Ureter (tissue), 1 donor: ENCODE measurements at places on chromosomes 2 and 18. TPM values are rescaled to one million over a fixed set of nuclear protein-coding genes. Genes with fewer than 3 reads are reported as not detected.

GRCh38 chr2:151771599-151772358 lies 37.5 kb upstream of the NEB start:
- DNase-seq = no peak

DNA sequence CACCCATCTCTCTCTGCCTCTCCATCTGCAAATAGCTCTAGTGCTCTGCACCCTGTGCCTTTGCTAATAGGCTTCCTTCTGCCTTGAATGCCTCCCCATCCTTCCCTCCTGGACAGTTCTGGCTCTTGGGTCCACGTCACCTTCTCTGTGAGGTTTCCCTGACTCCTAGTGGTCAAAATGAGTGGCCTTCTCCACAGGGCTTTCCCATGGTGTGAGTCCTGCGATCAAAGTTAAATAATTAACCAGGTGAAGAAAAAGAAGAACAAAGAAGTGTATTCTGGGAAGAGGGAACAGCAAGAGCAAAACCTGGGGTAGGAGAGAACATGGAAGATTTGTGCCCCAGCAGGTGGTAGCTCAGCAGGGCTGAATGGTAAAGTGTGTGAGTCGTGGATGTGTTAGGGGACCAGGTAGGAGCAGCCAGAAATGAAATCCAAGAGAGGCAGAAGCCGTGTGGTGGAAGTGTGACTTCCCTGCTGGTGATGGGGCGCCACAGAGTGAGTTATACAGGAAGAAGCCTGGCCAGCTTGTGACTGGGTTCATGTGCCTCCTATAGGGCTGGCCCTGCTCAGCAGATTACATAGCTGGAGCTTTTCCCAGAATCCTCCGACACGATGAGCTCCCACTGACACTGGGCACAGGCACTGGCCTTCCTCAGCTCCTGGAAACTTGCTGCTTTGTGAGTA lies 93.8 kb upstream of the LDAH start:
- DNase-seq = peak; percentile 51

DNA sequence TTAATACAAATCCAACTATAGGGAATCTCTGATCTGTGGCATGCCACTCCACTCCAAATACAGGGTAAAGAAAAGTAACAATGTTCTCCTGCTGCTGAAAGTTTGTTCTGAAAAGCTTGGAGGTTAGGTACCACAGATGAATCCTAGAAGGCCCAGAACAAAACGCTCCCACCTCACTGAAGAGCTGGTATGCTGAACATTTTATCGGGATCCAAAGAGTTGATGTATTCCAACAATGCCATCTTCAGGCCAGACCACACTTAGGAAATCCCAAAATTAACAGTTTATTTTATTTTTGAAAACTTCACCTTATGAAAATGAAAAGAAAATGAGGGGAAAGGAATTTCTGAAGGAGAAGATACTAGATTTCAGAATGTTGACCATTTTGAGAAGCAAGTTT lies 145.1 kb upstream of the CDH19 start:
- DNase-seq = no peak

- no peak for DNase-seq
Observed at GRCh38 chr18:53991805-53992204, 232.7 kb downstream of the MBD2 start.

- DNase-seq = no peak
Observed at GRCh38 chr18:57122936-57123510, 23.9 kb upstream of the BOD1L2 start.

- DNase-seq = no peak
Observed at GRCh38 chr2:236464140-236464539, 105.5 kb upstream of the ACKR3 start.

GRCh38 chr18:4836141-4836540 lies 360.9 kb downstream of the AKAIN1 start:
- no peak for DNase-seq

GRCh38 chr2:135664623-135665068 lies 77.0 kb upstream of the UBXN4 start:
- DNase-seq = no peak

GRCh38 chr2:12448846-12449505 lies 267.8 kb upstream of the TRIB2 start:
- no peak for DNase-seq

GRCh38 chr18:57428221-57429150 lies 6.7 kb upstream of the ONECUT2 start:
- DNase-seq = no peak

DNA sequence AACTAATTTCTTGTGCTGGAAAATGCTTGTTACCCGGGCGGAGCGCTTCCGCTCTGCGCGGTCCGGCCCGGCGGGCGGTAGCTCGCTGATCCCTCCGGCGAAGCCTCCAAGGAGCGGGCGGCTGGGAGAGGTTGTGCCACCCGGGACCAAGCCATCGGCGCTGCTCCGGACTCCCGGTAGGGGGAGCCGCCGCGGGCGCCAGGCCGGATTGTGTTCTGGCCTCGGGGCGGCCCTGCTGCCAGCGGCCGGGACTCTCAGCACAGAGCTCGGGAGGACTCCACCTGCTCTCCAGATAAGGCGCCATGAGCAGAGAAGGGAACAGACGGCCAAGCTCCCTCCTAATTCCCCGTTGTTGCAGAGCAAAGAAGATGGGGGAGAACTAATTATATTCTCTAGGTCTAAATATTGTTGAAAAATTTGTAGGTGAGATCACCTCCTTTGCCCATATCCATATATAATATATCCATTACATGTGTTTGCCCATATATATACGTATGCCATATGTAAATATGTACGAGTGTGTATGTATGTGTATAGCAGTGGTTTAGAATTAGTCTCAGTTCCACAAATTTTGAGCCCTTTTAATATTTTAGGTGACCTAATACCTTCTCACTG lies 13.8 kb upstream of the SATB2 start:
- DNase-seq = no peak

GRCh38 chr2:73920577-73921545 lies 5.8 kb upstream of the DGUOK start:
- no peak for DNase-seq

GRCh38 chr2:144071461-144071860 lies 448.5 kb downstream of the ZEB2 start:
- DNase-seq = no peak

- no peak for DNase-seq
Observed at GRCh38 chr2:15719566-15720313, 128.1 kb downstream of the DDX1 start.

DNA sequence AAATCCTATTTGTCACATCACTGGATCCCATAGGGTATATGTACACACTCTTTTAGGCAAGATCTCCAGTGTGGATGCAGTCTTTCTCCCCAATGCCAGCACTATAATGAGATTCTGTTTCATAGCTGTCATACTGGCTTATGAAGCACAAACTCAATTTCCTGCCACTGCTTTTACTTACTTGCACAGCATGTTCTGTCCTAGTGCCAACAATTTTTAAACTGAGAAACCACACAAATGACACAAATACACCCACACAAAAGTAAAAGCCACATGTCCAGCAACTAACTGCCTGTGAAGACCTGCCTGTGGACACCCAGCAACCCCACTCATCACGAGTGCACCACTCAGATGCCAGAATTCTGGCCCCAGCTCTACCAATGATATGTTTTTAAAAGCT lies 29.6 kb upstream of the RNU4ATAC start:
- no peak for DNase-seq

DNA sequence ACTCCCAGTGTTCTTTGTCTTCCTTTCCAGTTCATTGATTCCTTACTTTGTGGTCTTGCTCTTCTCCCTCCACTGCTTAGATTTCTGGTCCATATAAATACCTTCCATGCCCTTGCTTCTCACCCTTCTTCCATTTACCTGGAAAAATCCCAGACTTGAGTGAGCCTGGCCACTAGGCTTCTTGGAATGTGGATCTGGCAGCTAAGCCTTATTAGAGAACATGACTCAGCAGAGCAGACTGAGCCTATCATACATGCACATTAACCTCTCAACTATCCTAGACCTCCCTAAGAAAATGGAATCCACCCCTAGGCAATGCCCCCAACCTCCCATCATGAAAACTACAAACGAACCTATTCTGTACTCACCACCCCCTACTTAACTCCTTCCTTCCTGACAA lies 127.7 kb downstream of the RHBDD1 start:
- no peak for DNase-seq

DNA sequence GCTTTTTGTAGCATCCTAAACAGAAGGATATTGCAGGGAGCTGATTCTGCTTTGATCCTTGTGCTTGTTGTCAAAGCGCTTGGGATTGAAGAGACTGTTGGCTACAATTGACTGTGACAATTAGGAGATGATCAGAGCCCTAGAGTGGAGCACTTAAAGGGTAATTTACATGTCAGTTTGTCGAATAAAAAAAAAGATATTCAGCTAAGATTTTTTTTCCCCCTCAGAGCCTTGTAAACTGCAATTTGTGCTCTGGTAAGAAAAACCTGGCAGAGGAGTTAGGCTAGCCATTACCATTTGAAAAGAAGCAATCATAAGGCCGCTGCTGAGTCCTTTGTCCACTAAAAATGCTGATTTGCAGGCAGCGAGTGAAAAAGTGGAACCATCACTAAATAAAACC lies 47.8 kb upstream of the ZEB2 start:
- no peak for DNase-seq

DNA sequence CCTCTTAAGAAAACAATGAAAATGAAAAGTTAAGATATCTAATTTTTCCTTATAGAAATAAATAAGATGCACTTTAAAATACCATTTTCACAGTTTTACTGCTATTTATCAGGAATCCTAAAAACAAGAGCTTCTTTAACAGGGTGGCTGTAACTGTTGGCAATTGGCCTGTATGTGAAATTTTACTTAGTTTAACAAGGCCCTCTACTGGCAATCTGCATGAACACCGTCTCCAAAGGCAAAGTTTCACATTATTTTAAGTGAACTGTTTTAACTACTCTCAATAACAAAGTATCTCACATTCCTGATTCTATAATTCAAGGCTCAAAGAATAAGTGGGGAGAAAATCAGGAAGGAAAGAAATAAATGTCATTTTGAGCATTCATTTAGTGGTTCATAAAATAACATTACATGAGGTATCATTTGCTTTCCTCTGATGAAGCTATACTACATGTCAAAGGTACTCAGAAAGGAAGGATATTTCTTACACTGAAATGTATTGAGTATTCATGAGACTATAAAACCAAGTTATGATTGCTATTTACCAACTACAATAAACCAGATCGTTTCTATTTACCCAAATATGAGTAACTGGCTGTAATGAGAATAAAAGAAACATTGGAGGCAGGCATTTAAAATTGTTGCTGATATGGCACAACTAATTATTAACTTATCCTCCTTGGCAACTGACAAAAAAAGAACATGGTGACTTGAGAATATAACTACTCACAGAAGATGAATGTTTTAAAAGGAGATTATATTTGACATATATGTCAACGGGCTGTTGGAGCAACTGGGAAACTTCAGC lies 7.0 kb downstream of the NCKAP5 start:
- DNase-seq = no peak

- no peak for DNase-seq
Observed at GRCh38 chr18:23521271-23521670, 18.0 kb downstream of the RMC1 start.

- no peak for DNase-seq
Observed at GRCh38 chr2:210477496-210477895, 937 bp upstream of the LANCL1 start.

DNA sequence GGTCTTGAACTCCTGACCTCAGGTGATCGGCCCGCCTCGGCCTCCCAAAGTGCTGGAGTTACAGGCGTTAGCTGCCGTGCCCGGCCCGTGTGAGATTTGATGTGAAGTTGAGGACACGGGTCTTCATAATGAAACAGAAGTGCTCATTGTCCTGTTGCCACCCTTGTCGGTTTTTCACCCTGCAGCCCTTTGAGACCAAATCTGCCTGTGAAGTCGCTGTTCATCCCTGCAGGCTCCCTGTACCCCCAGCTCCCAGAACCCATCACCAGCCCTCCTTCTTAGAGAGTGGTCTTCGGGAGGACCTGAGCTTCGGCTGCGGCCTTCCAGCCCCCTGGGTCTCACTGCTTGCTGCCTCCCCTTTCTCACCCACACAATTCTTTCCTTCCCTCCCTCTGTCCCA lies 325.2 kb downstream of the GBX2 start:
- DNase-seq = peak; percentile 35

BMPR2 gene
- total RNA-seq = 74.6 TPM

LCT gene
- not detected for total RNA-seq

ATG9A gene
- 31.6 TPM for total RNA-seq

RNF144A gene
- total RNA-seq = 15.2 TPM

UGT1A5 gene
- total RNA-seq = 21.3 TPM

KRTCAP3 gene
- total RNA-seq = 52.9 TPM

CD28 gene
- 0.21 TPM for total RNA-seq

ALPI gene
- not detected for total RNA-seq

ANKMY1 gene
- 52.8 TPM for total RNA-seq

COL6A3 gene
- 197 TPM for total RNA-seq
